ENCODE measurements at places on chromosomes 11 and 22.

GRCh38 chr11:40190294-40190693 is 1269.2 kb downstream of the LRRC4C start:
- DNase-seq = no peak

DNA sequence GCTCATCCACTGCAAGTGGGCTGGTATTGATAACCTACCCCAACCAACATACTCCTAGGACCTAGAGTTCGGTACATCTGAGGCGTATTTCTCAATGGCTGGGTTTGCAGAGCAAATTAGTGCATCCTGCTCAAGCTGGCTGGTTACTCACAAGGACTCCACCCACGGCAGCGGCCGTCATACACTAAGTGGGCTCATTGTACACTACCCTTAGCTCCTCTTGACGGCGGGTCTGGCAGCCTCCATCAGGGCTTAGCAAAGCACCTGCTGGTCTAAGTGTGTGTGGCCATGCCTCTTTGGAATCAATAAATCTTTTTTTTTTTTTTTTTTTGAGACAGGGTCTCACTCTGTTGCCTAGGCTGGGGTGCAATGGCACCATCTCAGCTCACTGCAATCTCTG is 20.2 kb upstream of the KCNJ11 start:
- no peak for DNase-seq

GRCh38 chr11:125141686-125142535 is 22.6 kb upstream of the PKNOX2 start:
- no peak for DNase-seq

- no peak for DNase-seq
These were observed 284.0 kb downstream of the LRRC4C start for GRCh38 chr11:41175304-41175972.

DNA sequence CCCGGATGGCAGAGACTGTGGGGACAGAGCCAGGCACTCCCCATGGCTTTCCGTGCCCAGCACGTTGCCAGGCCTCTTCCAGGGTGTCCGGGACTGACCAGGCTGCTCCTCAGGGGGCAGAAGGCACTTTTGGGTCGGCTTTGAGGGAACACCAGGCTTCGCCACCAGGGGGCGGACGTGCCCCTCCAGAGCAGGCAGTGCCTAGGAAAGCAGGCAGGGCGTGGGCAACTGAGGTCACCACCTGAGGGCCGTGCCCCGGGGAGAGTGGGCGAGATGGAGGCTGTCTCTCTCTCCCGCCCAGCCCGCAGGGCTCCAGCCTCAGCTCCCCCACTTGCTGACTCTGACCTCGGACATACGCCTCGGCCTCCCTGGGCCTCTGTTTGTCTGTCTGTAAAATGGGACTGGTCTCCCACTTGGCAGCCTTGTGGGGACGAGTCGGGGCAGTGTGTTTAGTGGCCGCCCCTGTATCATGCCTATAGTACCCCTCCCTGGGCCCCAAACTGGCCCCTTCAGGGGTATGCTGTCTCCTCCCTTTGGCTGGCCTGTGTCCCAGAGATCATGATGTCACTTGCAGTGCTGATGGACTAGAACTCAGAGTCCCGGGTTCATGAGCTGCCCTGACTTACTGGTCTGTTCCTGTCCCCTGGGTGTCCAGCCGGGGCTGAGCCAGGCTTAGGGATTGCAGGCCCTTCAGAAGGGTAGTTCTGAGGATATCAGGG is 4.4 kb upstream of the PRR5 start:
- DNase-seq = no peak

GRCh38 chr22:40345271-40345670 is 1.0 kb upstream of the ADSL start:
- no peak for DNase-seq

- DNase-seq = no peak
These were observed 82.8 kb upstream of the VSTM5 start for GRCh38 chr11:93933230-93933629.

- DNase-seq = no peak
These were observed 5.0 kb downstream of the INCENP start for GRCh38 chr11:62128835-62129234.

DNA sequence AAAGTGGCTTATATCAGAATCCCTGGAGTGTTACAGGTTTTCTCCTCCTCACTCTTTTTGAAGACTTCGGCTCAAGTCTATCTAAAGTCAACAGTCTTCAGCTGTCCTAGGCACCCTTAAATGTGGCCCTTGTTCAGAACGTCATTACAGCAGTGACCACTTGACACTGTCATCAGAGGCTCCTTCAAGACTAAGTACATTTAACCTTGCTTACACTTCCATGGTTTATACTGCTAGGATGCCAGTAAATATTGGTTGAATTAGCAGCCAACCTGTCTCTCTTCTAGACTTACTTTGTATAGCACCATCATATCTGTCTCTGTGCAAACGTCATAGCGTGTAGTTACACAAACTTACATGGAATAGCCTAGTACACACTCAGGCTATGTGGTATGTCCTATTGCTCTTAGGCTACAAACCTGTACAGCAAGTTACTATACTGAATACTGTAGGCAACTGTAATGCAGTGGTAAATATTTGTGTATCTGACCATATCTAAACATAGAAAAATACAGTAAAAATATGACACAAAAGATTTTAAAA is 13.3 kb upstream of the C11orf91 start:
- DNase-seq = no peak

GRCh38 chr11:125079151-125079877 is 16.2 kb downstream of the SLC37A2 start:
- no peak for DNase-seq

GRCh38 chr11:26377619-26378018 is 45.7 kb downstream of the ANO3 start:
- no peak for DNase-seq

- DNase-seq = no peak
These were observed 55.3 kb downstream of the HIRA start for GRCh38 chr22:19376247-19376646.
